Right ventricle myocardium superior (tissue), 1 donor: ENCODE measurements at places on chromosomes 2 and 18.
A peak's percentile ranks its signal among the peaks of the same experiment; 100 is the strongest.

DNA sequence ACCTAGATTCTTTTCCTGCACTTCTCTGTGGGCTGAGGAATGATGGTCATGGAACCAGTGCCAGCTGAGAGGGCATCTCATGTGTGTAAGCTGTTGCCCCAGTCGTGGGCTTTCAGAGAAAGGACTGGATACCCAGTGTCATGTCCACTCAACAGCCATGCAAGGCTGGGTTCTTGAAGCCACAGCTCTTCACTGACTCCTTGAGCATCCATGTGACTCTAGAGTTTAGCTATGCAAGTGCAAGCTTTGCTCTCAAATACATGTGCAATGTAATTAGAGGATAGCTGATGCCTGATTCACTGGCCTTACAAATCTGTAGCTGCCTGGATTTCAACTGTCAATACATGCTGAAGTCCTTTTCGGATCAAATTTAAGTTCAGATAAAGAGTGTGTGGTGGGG is 46.8 kb upstream of the EML6 start:
- DNase-seq = no peak

GRCh38 chr18:23968638-23969604 is 45.6 kb upstream of the TTC39C start:
- DNase-seq = no peak

DNA sequence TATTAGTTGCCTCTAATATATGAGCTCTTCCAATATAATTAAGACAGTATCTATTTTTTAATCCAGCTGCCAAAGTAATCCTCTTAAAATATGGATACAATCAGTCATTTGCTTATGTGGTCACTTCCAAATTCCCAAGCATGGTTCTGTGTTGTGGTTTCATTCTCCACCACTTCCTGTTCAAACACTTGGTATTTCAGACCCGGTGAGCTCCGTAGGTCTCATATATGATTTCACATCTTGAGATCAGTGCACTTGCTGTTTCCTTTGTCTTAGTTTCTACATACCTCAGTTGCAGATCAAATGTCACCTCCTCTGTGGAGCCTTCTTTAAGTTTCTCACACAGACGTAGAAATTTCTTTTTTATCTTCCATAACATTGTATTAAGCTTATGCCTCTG is 254.2 kb downstream of the KCNS3 start:
- DNase-seq = no peak

- no peak for DNase-seq
Observed at GRCh38 chr18:10035281-10035991, 121.6 kb downstream of the VAPA start.

DNA sequence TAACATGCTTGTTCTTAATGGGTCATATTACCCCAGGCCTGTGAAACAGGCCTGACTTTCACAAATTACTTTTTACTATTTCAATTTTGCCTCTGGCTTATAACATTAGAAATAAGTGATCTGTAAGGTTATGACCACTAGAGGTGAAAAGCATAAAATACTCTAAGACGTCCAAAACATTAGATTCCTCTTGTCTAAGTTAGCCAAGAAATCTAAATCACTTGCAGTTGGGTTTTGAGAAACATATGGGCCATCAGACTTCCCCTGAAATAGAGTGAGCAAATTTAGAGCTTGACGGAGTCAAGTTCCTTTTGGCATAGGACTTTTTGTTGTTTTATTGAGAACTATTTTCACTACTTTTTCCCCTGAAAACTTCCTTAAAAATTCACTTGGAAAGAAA is 32.7 kb upstream of the RIT2 start:
- DNase-seq = no peak

DNA sequence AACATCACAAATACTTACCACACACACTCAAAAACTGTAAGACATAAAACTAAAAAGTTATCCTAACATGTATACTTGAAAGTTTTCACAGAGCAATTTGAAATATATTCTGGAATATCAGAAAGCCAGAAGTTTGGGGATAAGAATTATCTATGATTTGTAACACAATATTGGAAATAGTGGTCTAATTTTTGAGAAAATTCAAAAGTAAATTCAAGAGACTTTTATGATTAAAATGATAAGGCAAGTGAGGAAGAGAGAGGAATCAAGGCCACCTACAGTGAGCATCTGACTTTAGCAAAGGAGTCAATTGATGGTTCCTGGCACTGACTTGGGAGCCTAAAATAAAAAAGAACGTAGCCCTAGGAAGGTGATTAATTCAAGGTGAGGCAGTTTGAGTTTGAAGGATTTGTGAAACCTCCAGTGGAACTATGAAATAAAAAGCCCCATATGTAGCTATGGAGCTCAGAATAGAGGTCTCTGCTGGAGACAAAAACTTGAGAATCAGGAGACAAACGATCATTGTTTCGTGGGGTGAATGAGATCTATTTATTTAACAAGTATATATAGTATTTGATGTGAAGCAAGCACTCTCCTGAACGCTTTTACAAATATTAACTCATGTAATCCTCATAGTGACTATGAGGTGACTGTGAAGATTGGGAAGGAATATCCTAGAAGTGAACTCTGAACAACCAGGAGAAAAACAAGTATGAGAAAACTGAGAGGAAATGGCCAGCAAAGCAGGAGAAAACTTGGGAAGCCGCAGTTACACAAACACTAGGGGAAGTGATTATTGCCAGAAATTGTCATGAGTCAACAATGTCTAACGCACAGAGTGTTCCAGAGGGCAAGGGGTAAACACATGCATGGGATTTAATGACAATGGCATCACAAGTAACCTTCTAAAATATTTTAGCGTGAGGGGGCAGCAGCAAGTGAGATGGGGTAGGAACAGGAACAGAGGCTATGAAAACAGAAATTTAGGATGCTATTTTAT is 12.8 kb downstream of the TFPI start:
- no peak for DNase-seq

DNA sequence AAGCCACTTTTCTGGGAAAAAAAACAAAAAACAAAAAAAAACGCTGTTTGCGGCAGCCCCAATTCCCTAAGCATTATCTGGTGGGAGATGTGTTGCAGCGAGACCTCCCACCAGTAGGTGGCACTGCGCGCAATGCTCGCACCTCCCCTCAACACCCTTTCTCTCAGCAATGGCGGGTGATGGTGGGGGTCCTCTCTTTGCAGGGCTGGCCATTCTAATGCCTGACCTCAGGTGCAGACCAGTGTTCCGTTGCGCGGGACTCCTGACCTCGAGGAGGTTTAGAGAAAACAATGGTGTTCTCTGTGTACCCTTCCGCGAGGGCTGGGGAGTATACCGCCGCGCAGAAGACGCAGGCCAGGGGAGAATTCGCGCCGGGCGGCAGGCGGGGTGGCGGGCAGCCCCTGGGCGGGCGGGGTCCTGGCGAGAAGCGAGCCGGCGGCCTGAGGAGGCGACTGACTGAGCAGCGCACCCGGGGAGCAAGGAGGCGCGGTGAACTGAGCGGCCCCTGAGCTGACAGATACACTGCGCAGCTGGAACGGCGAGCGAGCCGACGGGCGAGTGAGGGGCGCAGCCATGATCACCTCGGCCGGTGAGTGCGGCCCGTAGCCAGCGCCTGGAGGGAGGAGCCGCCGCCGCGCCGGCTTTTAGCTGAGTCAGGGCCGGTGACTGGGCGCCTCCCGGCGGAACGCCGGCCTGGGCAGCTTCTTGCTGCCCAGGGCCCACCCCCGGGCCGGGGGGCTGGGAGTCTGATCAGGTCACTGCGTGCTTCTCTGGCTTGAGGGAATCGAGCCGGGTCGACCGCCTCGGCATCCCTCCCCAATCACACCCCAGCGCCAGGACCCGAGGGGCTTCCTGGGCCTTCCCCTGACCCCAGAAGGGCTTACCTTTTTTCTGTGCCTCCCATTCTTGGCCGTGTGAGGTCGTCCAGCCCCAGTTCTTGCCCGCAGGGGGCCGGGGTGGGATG is at the start of gene PSMD1:
PSMD1 (plus strand) TSS at position 415 of the 964 bp plus-strand sequence; CDS start at position 574, 159 bp downstream.
- peak; percentile 95 for DNase-seq
